Posterior vena cava (tissue), 2 donors: ENCODE measurements at places on chromosomes 7 and 10. TPM values are rescaled to one million over a fixed set of nuclear protein-coding genes. Genes with fewer than 3 reads are reported as not detected.

- DNase-seq, result no peak
These were observed 30.2 kb upstream of the NME8 start for GRCh38 chr7:37817996-37818720.

- DNase-seq, result peak; percentile 91
These were observed 45.1 kb downstream of the AMZ1 start for GRCh38 chr7:2732959-2733584.

- no peak for DNase-seq
These were observed 171.8 kb upstream of the GPR26 start for GRCh38 chr10:123494301-123494808.

DNA sequence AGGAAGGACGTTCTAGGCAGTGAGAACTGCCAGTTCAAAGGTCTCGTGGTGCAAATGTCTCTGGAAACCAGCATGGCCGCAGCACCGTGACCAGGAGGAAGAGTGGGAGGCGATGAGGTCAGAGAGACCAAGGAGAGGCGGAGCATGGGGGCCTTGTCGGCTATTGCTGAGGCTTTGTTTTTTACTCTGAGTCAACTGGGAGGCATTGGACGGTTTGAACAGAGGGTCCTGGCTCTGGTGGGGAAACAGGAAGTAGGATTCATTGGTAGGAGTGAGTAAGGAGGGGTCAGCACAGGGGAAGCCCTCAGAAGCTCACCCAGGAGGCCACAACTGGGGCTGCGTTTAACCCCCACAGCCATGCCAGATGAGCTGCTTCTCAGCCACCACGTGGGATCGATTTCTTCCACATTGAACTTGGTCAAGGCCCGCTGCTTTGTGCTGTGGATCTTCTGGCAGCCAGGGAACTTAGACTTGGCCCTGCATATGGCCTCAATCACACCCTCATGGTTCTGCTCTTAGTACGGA, 22.2 kb upstream of the SH2B2 start:
- no peak for DNase-seq

GRCh38 chr7:19119870-19120486, 2.5 kb upstream of the TWIST1 start:
- no peak for DNase-seq

GRCh38 chr7:137661634-137662033, 185.1 kb downstream of the DGKI start:
- no peak for DNase-seq

DNA sequence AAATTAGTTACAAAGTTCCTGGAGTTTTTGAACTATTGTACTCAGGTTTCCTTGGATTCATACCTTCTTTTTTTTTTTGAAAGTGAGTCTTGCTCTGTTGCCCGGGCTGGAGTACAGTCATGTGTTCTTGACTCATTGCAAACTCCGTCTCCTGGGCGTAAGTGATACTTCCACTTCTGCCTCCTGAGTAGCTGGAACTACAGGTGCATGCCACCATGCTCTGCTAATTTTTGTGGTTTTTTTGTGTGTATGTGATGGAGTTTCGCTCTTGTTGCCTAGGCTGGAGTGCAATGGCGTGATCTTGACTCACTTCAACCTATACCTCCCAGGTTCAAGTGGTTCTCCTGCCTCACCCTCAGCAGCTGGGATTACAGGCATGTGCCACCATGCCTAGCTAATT, 22.3 kb downstream of the MCM10 start:
- no peak for DNase-seq

The CFAP58 gene
- 0.86 TPM for total RNA-seq

DNA sequence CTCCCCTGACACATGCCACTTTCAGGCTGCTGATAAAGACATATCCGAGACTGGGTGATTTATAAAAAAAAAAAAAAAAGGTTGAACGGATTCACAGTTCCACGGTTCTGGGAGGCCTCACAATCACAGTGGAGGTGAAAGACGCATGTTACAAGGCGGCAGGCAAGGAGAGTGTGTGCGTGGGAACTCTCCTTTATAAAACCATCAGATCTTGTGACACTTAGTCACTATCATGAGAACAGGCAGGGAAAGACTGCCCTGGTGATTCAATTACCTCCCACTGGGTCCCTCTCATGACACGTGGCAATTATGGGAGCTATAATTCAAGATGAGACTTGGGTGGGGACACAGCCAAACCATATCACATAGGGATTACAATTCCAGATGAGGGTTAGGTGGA, 181.5 kb downstream of the TCERG1L start:
- no peak for DNase-seq

The RPP30 gene
- total RNA-seq, result 28.6 TPM

DNA sequence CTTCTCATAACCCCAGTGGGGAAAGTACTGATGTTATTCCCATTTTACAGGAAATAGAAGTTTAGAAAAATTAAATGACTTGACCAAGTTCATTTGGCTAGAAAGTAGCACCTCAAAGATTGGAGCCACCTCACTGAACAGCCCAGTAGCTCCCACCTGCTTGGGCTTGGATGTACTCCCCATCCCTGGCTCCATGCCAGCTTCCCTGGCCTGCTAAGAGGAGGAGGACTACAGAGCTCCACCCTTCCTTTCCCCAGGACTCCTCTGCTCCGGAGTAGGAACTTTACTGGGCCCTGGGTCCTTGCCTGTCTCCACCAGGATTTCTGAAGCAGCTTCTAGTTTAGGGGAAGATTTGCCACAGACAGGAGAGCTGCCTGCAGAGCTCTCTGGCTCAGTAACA, 3.1 kb downstream of the HPS6 start:
- peak; percentile 78 for DNase-seq

DNA sequence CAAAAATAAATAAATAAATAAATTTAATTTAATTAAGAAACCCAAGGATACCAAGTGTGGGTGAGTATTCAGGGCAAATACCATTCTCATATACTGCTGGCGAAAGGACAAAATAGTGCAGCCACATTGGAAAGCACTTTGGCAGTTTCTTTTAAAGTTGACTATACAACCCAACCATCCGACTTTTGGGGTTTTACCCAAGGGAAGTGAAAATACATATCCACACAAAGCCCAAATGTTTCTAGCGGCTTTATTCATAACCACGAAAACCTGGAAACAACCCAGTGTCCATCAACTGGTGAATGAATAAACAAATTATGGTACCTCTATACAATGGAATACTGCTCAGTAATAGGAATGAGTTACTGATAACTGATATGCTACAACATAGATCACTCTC, 36.2 kb upstream of the OGDHL start:
- no peak for DNase-seq
